ENCODE measurements at places on chromosomes 5 and 9.

GRCh38 chr9:93329629-93330280, 121.7 kb upstream of the FAM120A start:
- no peak for DNase-seq

- no peak for DNase-seq
Measured at GRCh38 chr5:73437777-73438644, 10.6 kb downstream of the FOXD1 start.

GRCh38 chr5:36610621-36611020, 4.2 kb downstream of the SLC1A3 start:
- no peak for DNase-seq

GRCh38 chr5:157487358-157487757, 27.3 kb downstream of the NIPAL4 start:
- no peak for DNase-seq

- no peak for DNase-seq
Measured at GRCh38 chr9:117951127-117951526, 246.9 kb downstream of the TLR4 start.

DNA sequence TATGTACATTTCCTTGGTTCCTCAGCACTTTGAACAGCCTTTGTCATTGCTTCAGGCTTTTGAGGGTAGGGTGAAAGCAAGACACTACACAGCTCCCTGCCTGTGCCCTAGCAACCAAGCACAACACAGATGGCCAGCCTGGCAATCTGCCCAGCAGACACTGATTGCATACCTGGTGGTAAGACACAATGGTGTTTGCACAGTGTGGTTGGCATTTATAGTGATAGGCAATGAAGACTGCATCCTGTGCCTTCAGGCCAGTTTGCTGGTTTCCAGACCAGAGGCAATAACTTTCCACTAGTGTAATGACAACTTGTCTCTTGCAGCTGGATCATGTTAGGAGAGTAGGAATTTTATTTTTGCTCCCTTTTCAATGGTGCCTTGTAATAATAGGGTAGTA, 144.5 kb upstream of the TNC start:
- DNase-seq: no peak

DNA sequence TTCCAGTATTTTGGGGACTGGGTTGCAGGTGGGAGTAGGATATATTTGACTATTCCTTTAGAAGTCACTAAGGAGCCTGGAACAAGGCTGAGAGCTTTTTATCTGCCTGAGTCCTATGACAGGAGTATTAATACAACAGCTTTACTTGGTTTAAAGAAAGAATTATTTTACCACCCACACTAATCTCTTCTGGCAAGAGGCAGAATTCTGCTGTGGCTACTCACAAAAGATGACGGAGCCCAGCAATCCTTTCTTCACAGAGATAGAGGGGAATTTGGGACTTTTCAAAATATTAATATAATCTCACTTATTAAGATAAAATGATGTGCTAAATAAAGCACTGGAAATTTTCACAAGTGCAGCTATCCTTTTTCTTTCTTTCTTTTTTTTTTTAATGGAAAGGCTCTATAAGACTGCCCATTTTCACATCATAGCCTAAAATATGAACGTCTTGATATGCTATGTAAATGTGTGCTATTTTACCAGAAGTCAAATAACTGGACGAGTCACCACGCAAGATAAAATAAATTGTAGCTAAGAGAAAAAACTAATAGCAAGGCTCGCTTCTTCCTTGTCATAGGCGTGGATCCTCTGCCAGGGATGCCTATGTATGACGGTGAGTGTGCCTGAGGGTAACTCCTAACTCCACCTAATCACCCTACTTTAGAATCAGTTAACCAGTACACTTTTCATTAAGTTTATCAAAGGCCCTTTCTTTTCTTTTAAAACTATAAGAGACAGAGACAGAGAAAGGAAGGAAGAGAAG, 76.3 kb downstream of the ZNF608 start:
- DNase-seq: no peak

- DNase-seq: no peak
Measured at GRCh38 chr9:113391917-113392316, 9.2 kb downstream of the ALAD start.

GRCh38 chr9:18861609-18862544, 171.1 kb downstream of the SAXO1 start:
- peak; percentile 18 for DNase-seq

GRCh38 chr9:135473972-135474543, 5.5 kb upstream of the PPP1R26 start:
- no peak for DNase-seq

- DNase-seq: no peak
Measured at GRCh38 chr5:1973391-1974013, 90.8 kb upstream of the IRX4 start.

DNA sequence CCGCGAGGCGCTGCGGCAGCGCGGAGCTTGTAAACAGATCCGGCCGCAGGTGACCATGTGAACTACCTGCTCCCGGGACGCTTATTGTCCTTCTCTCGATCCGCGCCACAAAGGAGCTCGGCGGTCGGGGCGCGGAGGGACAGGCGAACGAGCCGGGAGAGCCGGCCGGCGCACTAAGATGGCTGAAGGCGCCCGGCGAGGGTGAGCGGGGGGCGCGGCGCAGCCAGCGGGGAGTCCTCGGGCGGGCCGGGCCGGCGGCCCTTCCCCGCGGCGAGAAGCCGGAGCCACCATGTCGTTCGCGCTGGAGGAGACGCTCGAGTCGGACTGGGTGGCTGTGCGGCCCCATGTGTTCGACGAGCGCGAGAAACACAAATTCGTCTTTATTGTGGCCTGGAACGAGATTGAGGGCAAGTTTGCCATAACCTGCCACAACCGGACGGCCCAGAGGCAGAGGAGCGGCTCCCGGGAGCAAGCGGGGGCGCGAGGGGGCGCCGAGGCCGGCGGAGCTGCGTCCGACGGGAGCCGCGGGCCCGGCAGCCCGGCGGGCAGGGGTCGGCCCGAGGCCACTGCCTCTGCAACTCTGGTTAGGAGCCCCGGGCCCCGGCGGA, 535 bp downstream of the JMY start:
- DNase-seq: no peak

GRCh38 chr9:12272471-12273120, 420.6 kb upstream of the TYRP1 start:
- DNase-seq: no peak

- DNase-seq: no peak
Measured at GRCh38 chr5:113989913-113990305, 372.0 kb upstream of the KCNN2 start.

DNA sequence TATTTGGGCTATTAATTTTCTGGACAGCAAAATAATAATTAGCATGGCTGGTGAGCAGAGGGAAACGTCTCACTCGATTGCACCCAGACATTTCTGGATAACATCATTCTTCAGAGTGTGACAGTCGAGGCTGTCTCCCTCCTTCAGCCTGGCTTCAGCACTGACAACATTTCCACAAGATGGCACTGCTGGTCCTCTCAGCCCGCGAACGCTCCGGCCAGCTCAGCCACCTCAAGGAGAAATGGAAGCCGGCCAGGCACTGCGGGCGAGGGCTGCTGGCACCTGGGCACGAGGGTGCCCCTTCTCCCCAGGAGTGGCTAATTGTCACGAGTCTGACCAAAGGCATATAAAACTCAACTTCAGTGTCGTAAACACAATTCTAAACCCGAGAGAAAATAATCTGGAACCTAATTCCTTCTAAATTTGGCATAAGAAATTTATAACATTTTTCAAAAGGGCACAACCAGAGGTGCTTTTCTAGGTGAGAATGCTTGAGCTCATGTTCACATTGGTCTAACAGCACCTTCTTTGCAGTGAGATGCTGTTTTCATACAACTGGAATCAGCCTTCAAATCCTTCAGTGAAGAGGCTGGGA, 65.9 kb downstream of the DAP start:
- DNase-seq: peak; percentile 67

DNA sequence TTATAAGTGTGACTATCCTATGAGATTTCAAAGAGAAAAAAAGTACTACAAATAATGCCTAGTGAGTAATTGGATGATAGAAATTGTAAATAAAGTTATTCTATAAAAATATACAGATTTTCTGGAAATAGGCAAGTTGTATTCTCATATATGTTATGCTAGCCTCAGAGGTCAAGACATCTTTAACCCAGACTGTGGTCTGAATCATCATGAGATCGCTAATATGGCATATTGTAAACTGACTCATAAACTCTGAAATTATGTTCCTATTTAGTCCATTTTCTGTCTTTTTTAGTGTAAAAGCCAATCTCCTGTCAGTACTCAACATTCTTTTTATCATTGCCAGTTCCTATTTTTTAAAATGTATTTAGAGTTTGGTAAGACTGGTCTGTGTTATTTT, 14.2 kb downstream of the LOX start:
- no peak for DNase-seq

DNA sequence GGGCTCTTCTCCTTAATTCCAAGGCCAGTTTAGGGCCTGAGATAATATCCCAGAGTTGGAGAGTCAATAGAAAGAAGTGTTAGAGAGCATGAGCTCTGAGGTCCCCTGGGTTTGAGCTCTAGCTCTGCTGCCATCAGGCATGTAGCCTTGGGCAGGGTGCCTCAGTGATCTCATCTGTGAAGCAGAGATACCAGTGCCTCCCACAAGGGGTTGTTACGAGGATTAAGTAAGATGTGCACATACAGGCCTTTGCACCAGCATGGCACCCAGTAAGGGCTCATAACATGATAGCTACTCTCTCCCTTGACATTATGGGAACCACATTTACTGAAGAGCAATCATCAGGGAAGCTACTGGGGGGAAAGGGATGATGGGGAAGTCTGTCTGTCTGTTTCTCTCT, 265.7 kb downstream of the HSPA4 start:
- DNase-seq: no peak

DNA sequence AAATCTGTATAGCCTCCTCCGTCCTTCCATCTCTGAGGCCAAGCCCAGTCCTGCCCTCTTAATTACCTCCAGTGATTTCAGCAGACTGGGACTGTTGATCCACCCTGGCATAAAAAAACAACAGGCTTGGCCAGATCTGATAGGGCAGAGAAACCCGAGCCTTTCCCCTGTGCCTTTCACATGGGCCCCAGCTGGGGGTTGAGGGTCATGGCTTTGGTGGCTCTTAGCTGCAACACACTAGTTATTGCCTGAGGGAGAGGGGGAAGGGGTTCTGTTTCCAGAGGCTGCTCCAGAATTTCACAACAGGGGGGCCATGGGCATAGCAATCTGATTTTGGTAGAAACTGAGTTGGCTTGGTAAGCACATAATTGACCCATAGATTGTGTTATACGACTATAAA, 21.2 kb upstream of the PANK3 start:
- DNase-seq: no peak

- no peak for DNase-seq
Measured at GRCh38 chr5:150615141-150615699, 25.2 kb upstream of the SYNPO start.

- DNase-seq: no peak
Measured at GRCh38 chr5:94793113-94793815, 174.8 kb downstream of the SLF1 start.

GRCh38 chr9:20611691-20612287, 10.5 kb downstream of the MLLT3 start:
- no peak for DNase-seq

GRCh38 chr5:176889321-176890280, 9.5 kb downstream of the HK3 start:
- no peak for DNase-seq

- no peak for DNase-seq
Measured at GRCh38 chr5:19342942-19343341, 645.1 kb downstream of the CDH18 start.

DNA sequence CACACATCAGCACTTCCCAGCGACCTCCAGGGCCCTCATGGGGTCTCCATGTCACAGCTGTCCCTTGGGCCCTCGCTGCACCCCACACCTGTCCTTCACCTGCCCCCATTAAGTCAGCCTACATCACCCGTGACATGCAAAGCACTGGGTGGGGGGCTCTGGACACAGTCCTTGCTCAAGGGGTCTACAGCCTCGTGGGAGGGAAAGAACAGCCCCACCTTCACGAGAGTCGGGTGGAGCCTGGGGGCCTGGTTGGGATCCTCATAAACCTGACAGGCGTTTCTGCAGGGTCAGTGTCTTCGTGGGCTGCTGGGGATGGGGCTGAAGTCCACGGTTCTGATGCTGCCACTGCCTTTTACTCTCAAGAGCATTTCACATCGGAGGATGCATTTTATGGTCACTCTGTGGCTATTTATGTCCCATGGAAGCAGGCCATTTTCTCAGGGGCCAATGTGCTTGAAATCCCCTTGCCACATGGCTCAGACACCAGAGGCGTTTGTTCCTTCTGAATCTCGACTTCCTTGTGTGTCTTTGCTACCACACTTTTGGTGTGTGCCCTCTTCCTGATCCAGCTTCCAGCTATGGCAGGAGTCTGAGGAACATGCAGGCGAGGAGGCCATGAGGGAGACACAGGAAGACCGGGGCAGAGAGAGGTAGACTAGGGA, at the start of gene OR2V1:
Gene OR2V1, minus strand, starts transcription at position 338 of the 665 bp plus-strand sequence. CDS start 5,865 bp downstream, outside the sequence.
- DNase-seq: no peak

GRCh38 chr5:37037840-37038239, 161.3 kb downstream of the NIPBL start:
- DNase-seq: no peak

DNA sequence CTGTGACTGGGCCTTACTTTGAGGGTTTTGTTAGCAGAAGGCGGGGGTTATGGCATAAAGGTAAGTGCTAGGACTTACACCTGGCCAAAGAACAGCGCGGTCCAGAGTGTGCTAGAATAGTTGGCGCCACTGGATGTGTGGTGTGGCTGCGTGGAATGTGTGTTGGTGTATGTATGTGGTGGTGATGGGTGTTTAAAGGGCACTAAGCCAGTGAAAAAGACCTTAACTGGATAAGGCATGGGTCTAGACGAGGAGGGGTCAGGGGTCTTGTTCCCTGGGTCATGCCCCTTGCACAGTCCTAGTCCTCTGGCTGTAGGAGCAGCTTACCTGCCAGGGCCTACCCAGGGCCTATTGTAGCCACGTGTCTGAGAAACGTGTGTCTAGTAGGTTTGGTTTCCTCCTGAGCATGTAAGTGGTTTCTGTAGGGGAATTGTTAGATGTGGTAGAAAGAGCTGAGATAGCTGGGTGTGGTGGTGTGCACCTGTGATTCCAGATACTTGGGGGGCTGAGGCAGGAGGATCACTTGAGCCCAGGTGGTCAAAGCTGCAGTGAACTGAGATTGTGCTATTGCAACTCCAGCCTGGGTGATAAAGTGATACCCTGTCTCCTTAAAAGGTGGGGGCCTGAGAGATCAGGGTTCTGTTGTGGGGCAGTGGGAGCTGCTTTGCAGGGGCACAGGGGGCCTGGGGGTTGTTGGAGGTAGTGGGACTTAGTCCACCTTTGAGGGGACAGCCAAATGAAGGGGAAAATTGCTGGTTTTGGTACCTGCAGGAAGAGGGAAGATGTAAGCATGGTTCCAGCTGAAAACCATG, 55.2 kb downstream of the HSPA4 start:
- DNase-seq: no peak

- no peak for DNase-seq
Measured at GRCh38 chr9:134871697-134872340, 8.8 kb upstream of the FCN2 start.

Data from globus pallidus (tissue), 1 donor.